ENCODE measurements at places on chromosomes 2 and 18.

- no peak for DNase-seq
Measured at GRCh38 chr2:167851323-167851860, 396.0 kb downstream of the STK39 start.

GRCh38 chr18:48859311-48860268, 91.2 kb downstream of the SMAD7 start:
- DNase-seq = no peak

DNA sequence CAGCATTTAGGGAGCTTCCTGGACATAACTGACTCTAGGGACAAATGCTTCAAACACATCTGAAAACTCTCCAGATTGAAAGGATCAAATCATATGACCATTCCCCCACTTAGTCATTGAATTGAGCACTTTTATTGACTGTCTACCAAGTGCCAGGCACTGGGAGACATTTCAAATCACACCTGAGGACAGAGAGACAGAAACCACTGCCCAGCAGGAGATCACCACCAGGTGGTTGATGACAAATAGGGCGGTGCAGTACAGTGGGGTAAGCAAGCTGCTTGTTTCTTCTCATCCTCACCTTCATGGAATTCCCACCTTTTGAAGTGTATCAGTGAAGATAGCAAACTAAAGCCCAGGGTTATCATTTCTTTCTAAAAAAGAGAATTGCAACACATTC, 19.0 kb upstream of the CXCR4 start:
- no peak for DNase-seq

DNA sequence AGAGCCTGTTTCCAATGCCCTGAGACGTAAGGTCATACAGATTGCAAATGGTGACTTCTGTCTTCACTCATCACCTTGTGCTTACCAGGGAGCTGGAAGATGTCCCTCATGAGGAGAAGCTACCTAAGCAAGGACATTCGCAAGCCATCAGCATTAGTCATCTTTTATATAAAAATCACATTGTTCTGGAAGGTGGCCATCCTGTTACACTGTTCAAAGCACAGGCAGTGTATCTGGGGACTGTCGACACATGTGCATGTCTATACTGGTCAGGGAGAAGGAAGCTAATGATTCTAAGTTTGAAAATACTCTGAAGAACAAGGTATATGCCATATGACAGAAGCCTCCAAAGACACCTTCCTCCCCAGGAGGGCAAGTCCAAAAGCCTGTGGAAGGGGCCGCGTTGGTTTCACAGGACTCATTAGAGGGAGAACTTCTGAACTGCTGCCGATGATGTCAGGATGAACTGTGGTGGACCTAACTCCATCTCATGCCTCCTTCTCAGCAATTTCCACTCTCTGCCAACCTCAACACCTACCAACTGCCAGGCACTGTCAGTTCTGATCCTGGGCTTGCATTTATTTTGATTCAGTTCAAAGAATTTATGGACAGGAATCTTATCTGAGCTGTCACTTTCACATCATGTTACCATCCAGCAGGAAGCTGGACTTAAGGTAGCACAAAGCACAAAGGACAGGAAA, 39.4 kb downstream of the DNER start:
- DNase-seq = no peak

DNA sequence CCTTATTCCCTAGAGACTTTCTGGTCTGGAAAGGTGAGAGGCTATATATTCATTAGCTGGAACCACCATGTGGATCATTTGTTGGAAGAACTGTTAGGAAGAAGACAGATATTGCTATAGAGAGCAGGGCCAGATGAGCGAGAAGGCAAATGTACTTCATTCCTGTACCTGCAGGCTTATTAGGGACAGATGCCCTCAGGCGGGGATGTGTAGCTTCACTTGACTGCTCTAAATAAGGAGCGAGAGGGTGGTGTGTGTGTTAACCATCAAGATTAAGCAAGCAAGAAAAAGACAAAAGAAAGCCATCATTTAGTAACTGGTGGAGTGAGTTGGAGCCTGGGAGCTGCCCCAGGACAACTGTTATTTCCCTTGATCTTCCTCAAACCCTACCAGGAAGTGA, 36.4 kb downstream of the NEDD4L start:
- no peak for DNase-seq

DNA sequence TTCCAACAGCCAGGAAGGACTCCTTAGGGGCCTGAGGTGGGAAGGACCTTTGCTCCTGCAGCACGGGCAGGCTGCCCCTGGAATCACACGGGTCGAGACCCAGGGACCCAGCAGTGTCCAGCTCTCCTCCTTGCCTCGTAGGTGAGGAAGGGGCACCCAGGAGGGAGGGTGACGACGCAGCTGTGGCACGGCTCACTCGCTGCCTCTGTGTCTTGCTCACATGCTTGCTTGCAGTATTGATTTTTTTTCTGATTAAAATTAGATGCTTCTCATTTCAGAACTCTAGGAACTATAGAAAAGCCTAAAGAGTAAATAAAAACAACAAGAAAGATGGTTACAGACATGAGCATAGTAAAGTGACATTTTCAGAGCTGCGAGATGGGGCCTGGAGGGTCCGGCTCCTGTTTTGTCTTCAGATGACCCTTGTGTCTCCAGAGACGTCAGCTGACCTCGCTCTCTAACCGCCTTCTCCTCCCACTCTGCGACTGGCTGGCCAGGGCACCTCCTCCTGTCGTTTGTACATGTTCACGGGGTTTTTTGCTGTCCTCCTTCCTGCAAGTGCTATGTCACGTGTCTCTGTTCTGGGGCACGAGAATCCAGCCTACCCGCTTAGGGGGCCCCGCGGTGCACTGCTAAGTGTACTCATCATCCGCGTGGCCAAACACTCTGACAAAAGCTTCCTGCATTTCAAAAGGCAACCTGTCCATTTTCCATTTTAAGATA, 65.7 kb upstream of the ZNF236 start:
- DNase-seq = no peak

DNA sequence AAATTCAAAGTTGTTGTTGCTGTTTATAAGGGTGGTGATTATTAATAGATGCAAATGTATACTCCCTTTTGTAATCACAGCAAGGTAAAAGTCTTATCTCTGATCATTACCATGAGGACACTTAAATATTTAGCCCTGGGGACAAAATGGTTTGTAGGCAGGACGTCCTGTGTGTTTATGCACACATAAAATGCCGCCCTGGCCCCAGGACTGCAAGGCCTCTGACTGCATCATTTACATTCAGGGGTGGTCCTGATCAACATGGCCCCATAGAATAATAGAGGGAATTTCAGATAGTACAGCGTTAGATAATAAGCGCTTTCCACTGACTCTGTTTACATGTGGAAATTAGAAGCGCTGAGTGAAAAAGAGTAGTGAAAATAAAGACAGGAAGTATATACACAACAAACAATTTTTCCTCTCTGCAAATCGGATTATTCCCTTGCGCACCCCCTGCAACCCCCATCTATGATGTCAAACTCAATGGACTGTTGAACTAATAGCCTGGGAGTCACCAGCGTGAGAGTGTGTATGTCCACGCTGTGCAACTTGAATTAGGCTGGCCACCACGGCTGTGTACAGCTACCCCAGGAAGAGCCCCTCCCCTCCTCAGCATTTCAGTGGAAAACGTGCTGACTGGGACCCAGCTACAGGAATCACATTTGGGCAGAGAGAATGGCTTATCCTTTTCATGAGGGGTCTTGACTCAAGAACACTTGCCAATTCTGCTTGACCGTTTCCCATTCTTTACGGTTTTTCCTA, 291.5 kb downstream of the SOX11 start:
- no peak for DNase-seq

- DNase-seq = no peak
Measured at GRCh38 chr2:68336192-68336591, 16.4 kb upstream of the CNRIP1 start.

GRCh38 chr2:145631561-145631960, 1111.6 kb upstream of the ZEB2 start:
- no peak for DNase-seq

DNA sequence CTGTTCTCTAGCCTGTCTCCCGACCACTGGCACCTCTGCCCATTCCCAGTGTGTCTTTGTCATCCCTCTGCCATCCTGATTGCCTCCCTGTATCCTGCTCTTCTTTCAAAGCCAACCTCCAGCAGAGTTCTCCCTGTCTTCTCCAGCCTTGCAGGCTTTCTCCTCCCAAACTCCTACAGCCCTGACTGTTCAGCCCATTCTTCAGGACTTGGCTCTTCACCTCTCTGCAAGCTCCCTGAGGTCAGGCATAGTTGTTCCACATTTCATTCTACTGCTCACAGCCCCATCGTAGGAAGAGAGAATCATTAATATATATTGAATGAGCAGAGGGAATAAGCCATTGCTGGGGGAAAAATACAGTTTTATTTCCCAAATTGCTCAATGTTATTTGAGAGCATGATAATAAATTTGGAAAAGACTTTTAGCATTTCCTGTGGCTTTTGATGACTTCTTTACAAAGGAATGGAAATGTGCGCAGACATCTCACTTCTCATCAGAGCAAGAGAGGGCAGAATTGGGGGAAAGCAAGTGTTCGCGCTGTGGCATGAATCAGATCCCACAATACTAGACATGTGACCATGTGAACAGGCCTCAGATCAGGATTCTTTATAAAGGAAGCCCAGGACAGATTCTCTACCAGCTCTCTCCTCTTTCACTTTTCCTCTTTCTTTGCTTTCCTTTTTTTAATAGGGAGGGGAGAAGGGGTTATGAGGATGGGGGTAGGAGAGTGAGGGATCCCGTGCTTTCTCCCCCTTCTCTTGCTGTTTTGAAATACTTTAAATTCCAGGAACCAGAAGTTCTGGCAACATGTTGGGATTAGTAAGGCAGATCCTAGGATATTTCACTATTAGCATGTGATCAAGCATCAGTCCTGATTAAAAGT, 37.4 kb downstream of the EPAS1 start:
- DNase-seq = no peak

DNA sequence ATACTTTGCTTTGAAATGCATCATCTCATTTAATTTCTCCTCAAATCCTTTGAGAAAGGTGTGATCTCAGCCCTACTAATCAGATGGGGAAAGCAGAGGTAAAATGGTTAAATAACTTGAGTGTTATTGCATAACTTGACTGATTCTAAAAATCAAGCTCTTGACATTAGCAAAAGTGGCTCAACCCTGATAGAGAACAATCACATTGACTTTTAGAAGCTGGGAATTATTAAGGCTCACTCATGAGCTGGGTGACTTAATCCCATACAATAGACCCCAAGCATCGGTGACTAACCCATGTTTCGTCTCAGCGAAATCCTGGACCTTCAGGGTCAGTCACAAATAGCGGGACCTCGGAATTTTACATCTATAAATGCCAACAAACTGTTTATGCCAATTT, 378.9 kb downstream of the NBAS start:
- no peak for DNase-seq

GRCh38 chr2:26217720-26218119, 26.7 kb downstream of the HADHA start:
- no peak for DNase-seq

- DNase-seq = no peak
Measured at GRCh38 chr18:26459340-26459739, 89.0 kb downstream of the KCTD1 start.

GRCh38 chr2:233047206-233047605, 12.9 kb upstream of the INPP5D start:
- DNase-seq = no peak

DNA sequence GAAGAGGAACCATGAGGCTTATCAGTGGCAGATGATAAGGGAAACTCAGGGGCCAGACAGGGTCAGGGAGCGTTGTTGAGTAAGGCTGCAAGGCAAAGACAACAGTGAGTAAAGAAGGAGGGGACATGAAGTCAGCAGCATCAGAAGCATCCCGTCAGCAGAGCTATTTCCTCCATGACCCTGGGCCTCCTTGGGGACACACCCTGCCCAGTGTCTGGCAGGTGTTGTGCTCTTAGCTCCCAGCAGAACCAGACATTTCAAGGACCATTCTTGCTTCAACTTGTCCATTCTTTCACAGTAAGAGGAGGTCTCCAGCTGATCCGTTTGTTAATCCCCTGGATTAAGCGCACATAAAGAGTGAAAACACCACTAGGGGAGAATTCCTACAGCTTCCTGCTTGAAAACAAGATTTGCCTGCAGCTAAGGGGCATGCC, 88.7 kb upstream of the MEIS1 start:
- DNase-seq = no peak

DNA sequence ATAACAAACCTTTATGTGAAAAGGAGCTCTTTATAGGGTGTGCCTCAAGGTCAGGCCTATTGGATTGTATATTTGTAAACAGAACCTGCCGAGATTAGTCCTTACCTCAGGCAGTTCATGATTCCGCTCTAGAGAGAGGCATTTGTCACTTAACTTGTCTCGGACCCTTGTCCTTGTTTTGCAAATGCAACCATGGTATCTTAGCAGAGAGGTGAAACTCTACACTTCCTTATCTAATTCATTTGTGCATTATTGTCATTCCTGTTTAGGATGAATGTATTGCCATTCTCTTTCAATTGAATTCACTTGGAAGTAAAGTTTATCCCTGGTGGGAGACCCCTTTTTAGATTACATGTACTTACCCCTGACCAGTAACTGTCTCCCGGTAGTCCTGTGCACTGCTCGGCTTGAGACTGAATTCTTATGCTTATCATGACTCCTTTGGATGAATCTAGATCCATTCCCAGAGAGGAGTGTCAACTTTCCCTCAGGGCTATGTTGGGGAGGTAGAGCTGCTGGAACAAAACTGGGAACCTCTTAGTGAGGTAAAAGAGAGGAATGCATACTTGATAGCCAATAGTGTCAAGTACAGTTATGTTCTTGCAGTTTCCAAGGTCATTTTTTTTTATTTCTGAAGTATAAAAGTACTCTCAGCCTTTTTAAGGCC, 46.6 kb downstream of the SGPP2 start:
- no peak for DNase-seq

- DNase-seq = peak; percentile 23
Measured at GRCh38 chr2:101150306-101151145, 656 bp downstream of the TBC1D8 start.

DNA sequence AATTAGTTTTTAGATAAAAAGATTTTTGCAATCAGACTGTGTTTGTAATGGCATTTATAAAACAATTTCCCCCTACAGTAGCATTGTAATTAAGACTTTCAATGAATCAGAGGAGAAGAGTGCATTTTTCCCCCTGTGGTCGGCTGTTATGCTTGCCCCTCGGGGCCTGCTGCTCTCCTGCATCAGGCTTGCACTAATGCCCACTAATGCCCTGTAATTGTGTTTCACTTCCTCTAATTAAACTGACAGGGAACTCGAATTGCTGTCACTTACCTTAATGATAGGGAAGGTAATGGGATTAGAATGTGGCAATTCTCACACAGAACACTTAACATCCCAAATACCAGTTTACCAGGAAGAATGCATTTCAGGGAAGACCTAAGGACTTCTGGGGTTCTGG, 61.2 kb upstream of the LRRTM1 start:
- no peak for DNase-seq

- DNase-seq = no peak
Measured at GRCh38 chr2:147594038-147594437, 250.8 kb upstream of the ACVR2A start.

- no peak for DNase-seq
Measured at GRCh38 chr2:112791019-112791418, 6.7 kb upstream of the IL1A start.

- DNase-seq = no peak
Measured at GRCh38 chr18:527146-527545, 26.6 kb upstream of the COLEC12 start.

DNA sequence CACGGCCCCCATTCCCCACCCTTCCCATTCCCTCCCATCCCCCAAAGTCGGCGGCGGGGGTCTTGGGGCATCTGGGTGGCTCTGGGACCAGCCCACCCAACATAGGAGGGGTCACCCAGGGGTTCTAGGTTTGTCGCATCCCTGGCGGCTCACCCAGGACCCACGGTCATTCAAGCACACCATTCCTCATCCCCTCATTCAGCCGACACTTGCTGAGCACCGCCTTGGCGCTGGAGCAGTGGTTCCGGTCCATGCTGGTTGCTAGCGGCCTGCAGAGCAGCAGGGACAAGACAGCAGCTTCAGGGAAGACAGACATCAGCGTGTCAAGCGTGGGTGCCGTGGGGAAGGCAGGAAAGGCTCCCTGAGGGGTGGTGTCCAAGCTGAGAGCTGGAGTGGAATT, 50.5 kb upstream of the OTOS start:
- DNase-seq = no peak

All from stimulated activated CD4-positive, alpha-beta T cell treated with anti-CD3 and anti-CD28 coated beads, Interleukin-2, amount 100 ng/mL, for 24 hours (primary cell).